SK-N-DZ (cell line): ENCODE measurements at places on chromosomes 7 and 10.

GRCh38 chr7:18444826-18445225 lies 50.7 kb upstream of the HDAC9 start:
- DNase-seq: no peak

DNA sequence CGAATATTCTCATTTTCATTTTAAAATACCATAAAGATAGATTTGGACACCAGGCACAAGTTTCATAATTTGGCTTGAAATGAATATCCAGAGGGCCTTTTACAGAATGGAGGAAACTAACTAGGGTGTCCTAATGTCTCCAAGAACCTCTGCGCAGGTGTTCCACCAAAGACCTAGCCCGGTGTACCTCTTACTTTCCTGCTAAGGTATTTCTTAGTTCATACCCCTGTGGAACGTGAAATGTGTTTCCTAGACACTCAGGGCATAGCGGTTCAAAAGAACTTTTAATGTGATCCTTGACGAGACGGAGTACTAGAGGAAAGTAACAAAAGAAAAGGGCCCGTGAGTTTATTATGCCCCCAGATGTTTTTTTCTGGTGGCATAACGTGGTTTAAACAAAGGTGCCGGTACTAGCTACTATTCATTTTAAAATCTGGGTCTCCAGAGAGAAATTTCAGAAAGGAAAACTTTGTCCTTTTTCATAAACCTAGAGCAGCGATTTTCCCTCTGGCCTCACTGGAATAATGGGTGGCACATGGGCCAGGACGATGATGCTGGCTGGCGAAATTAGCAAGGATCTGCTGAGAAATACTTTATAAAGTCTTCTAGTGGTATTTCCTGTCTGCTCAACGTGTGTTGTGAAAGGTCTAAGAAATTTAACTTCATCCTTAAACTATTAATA lies 1.4 kb downstream of the APBB1IP start:
- no peak for DNase-seq

DNA sequence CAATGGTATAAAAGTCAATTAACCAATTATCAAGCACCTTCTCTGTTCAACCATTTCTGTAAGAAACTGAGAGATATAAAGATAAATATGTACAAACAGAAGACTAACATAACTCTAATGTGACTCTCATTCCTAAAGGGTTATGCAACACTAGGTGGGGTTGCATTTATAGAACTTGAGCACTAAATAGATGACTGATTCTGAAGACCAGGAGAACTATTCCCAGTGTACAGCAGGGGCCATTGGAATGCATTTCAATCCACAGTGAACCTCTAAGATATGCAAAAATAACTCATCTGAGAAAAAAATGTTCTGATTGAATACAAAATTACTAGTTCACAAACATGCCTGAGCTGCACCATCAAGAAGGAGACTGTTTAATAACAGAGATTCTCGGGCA lies 341.2 kb upstream of the STEAP1 start:
- no peak for DNase-seq

DNA sequence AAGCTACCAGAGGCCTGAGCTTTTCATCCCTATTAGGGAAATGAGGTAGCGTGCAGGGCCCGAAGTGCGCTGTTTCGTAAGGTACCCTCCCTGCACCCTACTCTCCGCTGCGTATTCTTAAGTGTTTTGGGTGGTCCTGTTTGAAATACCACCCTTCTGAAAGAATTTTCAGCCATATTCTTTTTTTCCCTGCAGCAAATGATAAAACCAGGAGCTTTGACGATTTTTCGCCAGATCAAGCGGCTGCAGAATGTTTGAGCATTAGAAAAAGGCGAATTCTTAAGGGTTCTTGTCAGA lies 1.2 kb downstream of the RSBN1L start:
- DNase-seq: no peak

- DNase-seq: no peak
Measured at GRCh38 chr10:126027692-126028091, 131.3 kb downstream of the FANK1 start.

- DNase-seq: no peak
Measured at GRCh38 chr7:8015746-8016120, 47.1 kb downstream of the GLCCI1 start.

DNA sequence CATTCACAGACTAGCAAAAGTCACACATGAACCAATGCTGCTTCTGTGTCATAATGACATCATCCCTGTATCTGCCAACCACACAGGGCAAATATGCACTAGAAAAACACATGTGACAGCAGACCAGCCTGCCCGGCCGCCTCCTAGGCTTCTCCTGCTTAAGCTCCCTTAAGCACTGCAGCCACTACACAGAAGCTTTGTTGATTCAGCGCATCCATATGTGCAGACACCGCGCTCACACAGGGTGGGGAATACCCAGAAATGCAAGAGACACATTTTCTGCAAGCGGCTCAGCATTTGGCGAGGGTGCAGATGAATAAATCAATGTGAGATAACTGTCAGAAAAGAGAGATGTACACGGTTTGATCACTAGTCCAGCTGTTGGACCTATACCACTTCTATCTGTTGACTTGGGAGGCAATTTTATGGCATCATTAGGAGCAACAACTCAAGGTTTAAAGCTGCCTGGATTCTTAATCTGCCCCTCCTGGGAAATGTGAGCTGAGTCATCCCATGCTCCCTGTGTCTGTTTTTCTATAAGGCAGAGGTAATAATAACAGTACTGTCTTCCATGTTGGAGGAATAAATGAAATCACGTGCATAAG lies 33.4 kb downstream of the CPXM2 start:
- no peak for DNase-seq

DNA sequence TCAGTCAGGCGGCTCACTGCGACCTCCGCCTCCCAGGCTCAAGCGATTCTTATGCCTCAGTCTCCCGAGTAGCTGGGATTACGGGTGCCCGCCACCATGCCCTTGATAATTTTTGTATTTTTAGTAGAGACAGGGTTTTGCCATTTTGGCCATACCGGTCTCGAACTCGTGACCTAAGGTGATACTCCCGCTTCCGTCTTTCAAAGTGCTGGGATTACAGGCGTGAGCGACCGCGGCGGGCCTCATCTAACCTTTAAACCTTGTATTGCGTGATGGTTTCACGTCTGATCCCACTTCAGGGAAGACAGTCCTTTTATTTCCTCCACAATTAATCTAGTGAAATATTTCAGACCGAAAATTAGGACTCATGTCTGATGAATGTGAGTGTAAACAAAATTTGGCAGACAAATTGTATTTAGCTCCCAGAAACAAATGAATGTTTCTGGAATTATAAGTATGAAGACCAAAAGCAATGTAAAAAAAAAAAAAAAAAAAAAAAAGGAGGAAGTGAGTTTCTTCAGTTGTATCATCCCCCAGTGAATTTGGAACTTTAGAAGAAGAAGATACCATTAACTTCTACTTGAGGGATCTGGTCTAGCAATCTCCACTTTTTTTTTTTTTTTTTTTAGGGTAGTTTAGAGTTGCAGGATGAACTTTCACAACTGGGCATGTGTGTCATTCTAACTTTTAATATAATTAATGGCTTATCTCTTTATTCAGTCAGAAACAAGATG lies 1.6 kb downstream of the NUP42 start:
- DNase-seq: no peak

DNA sequence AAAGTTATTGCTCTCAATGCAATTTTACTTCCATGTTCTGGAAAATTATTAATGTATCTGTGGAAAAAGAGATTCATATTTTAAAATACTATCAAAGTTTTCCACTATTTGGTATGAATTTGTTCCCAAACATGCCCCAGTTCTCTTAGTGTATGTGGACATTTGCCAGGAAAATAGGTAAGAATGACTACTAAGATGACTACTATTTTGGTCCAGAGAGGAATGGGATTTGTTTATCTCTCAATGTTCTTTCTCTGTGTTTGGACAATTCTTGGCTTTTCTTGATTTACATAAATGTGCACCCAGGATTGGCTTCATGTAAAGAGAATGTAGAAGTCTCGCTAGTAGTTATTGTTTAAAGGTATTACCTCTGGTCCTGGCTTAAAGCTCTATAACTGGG lies 60.3 kb upstream of the POT1 start:
- DNase-seq: no peak

- no peak for DNase-seq
Measured at GRCh38 chr10:30637881-30638467, 8.4 kb upstream of the LYZL2 start.

DNA sequence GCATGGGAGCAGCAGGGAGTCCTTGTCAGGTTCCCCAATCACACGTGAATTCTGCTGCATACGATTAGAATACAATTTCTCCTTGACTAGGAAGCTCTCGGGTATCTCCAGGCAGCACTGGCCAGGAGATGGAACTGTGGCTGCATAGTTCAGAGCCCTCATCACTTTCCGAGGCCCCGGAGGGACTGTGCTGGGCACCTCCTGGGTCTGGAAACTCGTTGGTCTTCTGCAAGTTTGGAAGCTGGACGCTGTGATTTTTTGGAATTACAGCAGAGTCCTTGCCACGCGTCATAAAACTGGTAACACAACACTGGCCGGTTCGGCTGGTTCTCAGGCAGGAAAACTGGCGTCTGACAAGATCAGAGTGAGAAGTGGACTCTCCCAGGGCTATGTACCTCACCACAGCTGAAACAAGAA lies 216.1 kb downstream of the CCDC3 start:
- DNase-seq: no peak

DNA sequence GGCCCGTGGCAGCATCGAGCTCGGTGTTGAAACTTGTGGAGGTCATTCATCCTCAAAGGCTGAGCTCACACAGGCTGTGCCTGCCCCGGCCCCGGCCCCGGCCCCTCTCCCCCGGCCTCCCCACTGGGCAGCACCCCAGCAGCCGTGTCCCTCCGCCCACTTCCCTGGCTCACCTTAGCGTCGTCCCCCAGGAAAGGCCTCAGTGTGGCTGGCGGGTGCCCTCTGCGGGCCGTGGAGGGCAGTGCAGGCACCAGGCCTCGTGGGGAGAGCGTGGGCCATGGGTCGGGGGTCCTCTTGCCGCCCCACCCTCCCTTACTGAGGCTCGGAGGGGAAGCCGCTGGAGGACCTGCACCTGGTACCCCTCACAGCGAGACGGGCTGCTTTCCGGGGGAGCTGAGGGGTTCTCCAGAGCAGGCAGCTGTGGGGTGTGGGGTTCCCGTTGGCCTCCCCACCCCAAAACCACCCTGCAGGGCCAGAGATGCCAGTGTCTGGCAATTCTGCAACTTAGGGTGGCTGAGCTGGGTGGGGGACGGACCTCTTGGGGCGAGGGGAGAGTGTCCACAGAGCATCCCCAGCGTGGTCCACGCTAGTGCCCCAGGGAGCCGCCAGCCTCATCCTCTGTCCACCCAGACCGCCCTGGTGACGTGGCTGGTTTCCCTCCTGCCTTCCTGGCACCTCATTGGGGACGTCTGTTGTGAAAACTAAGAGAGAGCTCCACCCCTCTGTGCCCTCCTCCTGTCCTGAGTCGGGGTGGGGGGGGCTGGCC lies 44.2 kb upstream of the DPYSL4 start:
- peak; percentile 84 for DNase-seq

GRCh38 chr10:27815261-27815660 lies 69.6 kb upstream of the MKX start:
- DNase-seq: no peak

- no peak for DNase-seq
Measured at GRCh38 chr10:33801705-33802104, 467.2 kb upstream of the NRP1 start.

GRCh38 chr10:104581884-104582601 lies 59.0 kb upstream of the SORCS3 start:
- DNase-seq: no peak

- no peak for DNase-seq
Measured at GRCh38 chr7:36717586-36717985, 6.7 kb downstream of the AOAH start.

DNA sequence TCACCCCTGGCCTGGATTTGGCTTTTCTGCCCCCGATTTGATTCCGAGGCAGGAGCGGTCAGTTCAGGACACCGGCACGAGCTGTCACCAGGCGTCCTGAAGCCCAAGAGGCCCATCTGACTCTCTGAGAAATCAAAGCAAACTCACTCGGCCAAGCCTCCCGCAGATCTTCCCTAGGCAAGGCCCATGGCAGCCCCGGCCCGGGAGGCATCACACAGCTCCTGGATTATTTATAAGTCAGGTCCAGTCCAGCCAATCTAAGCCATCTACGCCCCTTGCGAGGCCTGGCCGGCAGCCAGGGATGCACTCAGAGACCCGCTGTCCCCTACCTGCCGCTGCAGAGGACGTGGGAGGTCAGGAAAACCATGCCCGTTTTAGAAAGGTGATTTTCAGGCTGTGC lies 87.3 kb upstream of the DIP2C start:
- no peak for DNase-seq

DNA sequence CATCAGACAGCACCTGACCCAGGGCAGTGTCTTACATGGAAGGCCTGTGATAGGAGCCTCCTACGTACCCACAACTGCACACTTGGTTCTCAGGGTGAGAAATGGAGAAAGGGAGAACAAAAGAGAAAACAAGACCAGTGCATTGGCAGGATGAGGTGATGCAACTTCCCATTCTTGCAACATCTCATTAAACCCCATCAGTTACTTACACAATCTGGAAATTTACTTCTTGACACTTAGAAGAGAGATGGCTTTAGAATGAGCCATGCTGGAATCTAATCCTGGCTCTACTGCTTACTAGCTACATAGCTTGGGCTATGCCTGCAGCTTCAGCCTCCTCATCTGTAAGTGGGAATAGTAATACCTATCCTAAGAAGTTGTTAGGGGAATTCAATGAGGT lies 391.7 kb downstream of the KCNMA1 start:
- no peak for DNase-seq

DNA sequence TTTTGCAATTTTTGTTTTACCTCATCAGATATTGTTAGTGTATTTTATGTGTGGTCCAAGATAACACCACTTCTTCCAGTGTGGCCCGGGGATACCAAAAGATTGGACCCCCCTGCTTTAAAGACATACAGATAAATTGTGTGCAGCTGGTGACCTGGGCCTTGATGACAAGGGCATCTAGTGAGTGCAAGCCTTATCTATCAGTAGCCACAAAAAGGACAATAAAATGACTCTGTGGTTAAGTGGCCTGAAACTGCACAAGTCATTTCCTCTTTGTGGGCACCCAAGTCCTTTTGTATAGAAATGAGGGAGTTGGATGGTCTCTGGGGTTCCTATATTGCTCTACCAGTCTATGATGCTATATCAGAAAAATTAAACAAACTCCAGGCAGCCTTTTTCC lies 98.1 kb downstream of the PARD3 start:
- DNase-seq: no peak

GRCh38 chr10:34407324-34407805 lies 407.7 kb downstream of the PARD3 start:
- DNase-seq: no peak

GRCh38 chr7:112272921-112273561 lies 66.5 kb downstream of the ZNF277 start:
- DNase-seq: no peak

- no peak for DNase-seq
Measured at GRCh38 chr7:21108182-21108581, 319.7 kb upstream of the SP4 start.

DNA sequence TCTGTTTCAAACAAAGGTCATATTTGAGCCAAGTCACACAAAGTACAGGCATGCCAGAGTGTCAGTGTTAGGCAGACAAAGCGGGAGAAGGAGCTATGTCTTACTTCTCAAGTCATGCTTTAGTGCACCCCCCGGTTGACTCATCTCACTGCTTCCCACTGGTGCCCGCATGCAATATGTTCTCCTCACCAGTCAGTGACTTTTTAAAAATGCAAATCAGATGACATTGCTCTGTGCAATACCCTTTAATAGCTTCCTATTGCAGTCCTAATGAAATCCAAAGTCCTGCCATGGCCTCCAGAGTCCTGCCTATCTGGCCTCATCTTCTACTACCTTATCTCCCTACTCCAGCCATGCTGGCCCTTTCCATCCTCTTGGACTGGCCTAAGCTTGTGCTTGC lies 429.1 kb downstream of the ACTR3B start:
- DNase-seq: no peak
